ENCODE measurements at places on chromosomes 12 and 14.
A peak's percentile ranks its signal among the peaks of the same experiment; 100 is the strongest.

- no peak for DNase-seq
- peaks cover 6% of the 10 kb centered on the region for H3K27me3 ChIP-seq
- H3K4me1 ChIP-seq, result peaks cover 33% of the 10 kb centered on the region
- H3K27ac ChIP-seq, result no peak overlapping the region
- no peak overlapping the region for H3K4me3 ChIP-seq
These were observed 1.7 kb upstream of the EIF4B start for GRCh38 chr12:53004582-53004981.

GRCh38 chr14:64507376-64508156 lies 3.0 kb downstream of the ZBTB1 start:
- peak overlapping the region; percentile 60 for H3K27ac ChIP-seq
- H3K36me3 ChIP-seq, result peaks cover 34% of the 10 kb centered on the region
- H3K4me1 ChIP-seq, result peaks cover 78% of the 10 kb centered on the region
- peak overlapping the region; percentile 91 for H3K4me3 ChIP-seq
- no peaks in the 10 kb centered on the region for H3K27me3 ChIP-seq

DNA sequence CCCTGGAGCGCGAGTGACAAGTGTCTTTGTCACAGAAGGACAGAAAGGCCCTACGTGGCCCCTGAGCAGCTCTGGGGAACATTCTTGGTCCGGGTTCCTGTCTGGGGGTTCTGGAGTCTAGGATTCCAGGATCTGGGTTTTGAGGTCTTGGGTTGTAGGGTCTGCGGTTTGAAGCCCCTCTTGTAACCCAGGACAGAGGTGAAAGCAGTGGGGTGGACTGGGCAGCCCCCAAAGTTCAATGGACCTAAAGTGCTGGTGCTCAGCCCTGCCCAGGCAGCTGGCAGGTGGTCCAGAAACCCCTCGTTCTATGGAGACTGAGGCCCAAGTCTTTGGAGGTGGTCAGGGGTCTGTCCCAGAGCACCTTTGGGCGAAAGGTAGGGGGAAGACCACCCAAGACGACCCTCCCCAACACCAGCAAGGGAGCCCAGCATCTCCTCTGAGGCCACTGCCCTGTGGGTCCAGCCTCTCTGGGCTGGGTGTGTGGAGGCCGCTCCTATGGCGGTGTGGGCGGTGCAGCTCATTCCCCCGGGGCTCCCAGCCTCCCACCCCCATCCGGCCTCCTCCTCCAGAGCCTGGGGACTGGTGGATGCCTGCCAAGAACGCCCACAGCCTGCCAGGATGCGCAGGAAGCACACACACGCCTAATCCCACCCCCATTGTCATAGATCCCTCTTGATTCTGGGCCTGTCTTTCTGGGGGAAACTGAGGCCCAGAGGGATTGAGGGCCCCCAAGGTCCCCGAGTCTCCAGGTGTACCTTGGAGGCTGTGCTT lies 30.2 kb upstream of the ANKRD9 start:
- H3K27ac ChIP-seq, result no peak overlapping the region
- no peak overlapping the region for H3K4me3 ChIP-seq
- H3K27me3 ChIP-seq, result peaks cover 27% of the 10 kb centered on the region
- no peaks in the 10 kb centered on the region for H3K4me1 ChIP-seq

GRCh38 chr14:60723116-60723906 lies 840 bp downstream of the SIX4 start:
- H3K4me3 ChIP-seq, result peak overlapping the region; percentile 82
- peaks cover 16% of the 10 kb centered on the region for H3K4me1 ChIP-seq
- peaks cover 9% of the 10 kb centered on the region for H3K36me3 ChIP-seq
- peaks cover 94% of the 10 kb centered on the region for H3K27me3 ChIP-seq

DNA sequence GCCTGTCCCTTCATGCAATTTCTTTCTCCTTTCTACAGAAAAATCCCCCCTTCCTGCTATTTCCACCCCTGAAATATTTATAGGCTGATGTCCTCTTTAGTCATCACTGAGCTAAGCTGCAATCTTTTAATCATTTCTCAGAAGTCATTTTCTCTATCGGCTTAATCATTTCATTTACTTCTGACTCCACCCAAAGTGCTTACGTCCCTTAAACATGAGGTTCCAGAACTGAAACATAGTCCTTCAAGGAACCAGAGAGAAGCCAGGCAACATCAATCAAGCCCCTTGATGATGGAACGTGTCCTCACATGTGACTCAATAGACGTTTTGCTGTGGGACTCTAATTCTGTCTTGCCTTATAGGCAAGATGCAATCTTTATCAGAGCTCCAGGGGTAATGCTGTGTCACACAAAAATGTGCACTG lies 148.7 kb upstream of the KRR1 start:
- DNase-seq, result no peak
- no peak overlapping the region for H3K27ac ChIP-seq
- peaks cover 2% of the 10 kb centered on the region for H3K36me3 ChIP-seq
- H3K4me3 ChIP-seq, result no peak overlapping the region

DNA sequence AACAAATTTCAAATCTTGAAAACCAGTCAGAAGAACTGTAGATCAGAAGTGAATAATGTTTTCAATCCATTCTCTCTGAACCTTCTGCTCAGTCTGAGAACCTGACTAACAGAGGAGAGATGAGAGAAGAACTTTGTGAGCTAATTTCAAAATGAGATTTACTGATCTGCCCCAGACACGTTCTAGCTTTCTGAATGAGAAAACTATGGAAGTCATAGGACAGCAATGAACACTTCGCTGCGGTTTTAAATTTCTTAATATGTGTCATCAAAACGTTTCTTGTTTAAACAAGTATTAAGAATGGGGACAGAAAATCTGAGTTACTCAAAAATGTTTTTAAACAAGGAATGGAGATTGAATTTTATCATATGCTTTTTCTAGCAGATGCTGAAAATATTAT lies 66.6 kb upstream of the FAR2 start:
- no peak for DNase-seq
- no peak overlapping the region for H3K27ac ChIP-seq
- no peak overlapping the region for H3K4me3 ChIP-seq
- H3K36me3 ChIP-seq, result no peaks in the 10 kb centered on the region
